Activated CD8-positive, alpha-beta T cell treated with anti-CD3 and anti-CD28 coated beads, Interleukin-2, amount 10 ng/mL, durations not matched to agents 7 days and 5 days (primary cell): ENCODE measurements at places on chromosomes 4 and X. TPM values are rescaled to one million over a fixed set of nuclear protein-coding genes. Genes with fewer than 3 reads are reported as not detected.

TMEM31 gene
- total RNA-seq: not detected

HSD17B13 gene
- 0.16 TPM for total RNA-seq

PABPC5 gene
- total RNA-seq: not detected

FAT4 gene
- not detected for total RNA-seq

FGFR3 gene
- 0.37 TPM for total RNA-seq

IQCM gene
- not detected for total RNA-seq

MAGED4B gene
- total RNA-seq: 3.1 TPM

LRRC66 gene
- total RNA-seq: 0.13 TPM

STARD8 gene
- 0.55 TPM for total RNA-seq

KIAA1210 gene
- total RNA-seq: not detected

- no peak for DNase-seq
- peaks cover 24% of the 10 kb centered on the region for H3K4me1 ChIP-seq
- peaks cover 1% of the 10 kb centered on the region for H3K36me3 ChIP-seq
- H3K27ac ChIP-seq: peak overlapping the region; percentile 37
These were observed 41.1 kb downstream of the PPP3CA start for GRCh38 chr4:101306225-101306624.

DNA sequence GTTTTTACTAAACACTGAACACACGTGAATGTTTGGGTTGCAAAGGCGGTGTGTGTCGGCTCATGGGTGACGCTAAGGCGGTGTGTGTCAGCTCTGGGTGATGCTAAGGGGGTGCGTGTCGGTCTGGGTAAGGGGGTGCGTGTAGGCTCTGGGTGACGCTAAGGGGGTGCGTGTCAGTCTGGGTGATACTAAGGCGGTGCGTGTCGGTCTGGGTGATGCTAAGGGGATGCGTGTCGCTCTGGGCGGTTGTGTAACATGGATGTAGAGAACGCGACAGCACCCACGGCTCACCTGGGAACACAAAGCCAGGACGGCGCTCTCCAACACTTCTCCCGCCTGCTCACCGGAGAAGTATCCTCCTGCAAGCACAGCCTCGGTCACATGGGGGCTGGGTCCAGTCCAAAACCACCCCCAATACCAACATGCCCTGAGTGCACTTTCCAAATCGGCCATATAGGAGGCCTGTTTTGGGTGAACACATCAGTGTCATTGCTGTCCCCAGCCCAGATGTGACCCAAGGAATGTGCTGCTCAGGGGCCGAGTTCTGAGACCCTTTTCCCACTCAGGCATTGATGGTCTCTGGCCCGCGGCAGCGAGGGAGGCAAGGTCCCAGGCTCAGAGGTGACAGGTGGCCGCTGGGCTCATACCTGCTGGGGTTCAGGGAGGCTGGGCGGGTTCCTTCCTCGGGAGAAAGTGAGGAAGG is 67.1 kb downstream of the ACOX3 start:
- H3K4me1 ChIP-seq: no peaks in the 10 kb centered on the region
- no peak overlapping the region for H3K4me3 ChIP-seq
- no peak overlapping the region for H3K27ac ChIP-seq

DNA sequence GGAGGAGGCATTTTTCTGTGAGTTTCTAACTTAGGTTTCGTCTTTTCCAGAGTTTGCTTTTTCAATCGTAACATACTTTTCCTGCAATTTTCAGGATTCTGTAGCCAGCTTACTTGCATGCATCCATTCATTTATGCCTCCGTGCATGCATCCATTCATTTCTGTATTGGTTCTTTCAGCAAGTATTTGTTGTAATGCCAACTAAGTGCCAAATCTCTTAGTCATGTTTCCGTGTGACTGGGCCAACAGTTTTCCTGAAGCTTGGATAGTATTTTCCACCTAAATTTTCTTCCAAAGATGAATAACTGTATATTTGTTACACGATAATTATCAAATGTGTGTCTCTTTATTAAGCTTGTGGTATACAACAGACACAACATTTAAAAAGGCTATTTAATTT is 41.5 kb downstream of the CBLL2 start:
- H3K4me1 ChIP-seq: no peaks in the 10 kb centered on the region

- no peaks in the 10 kb centered on the region for H3K4me1 ChIP-seq
- no peak overlapping the region for H3K4me3 ChIP-seq
- H3K36me3 ChIP-seq: no peaks in the 10 kb centered on the region
- H3K27ac ChIP-seq: no peak overlapping the region
- peaks cover 4% of the 10 kb centered on the region for H3K27me3 ChIP-seq
- no peak for DNase-seq
These were observed 20.5 kb upstream of the GPR78 start for GRCh38 chr4:8559524-8560264.

- no peak for DNase-seq
- no peaks in the 10 kb centered on the region for H3K4me1 ChIP-seq
- no peaks in the 10 kb centered on the region for H3K27me3 ChIP-seq
- no peak overlapping the region for H3K4me3 ChIP-seq
These were observed 211.9 kb downstream of the AFAP1 start for GRCh38 chr4:7727749-7728148.

GRCh38 chr4:148235809-148236208 is 206.4 kb downstream of the NR3C2 start:
- H3K4me3 ChIP-seq: no peak overlapping the region
- no peak overlapping the region for H3K27ac ChIP-seq
- no peaks in the 10 kb centered on the region for H3K27me3 ChIP-seq
- H3K4me1 ChIP-seq: peaks cover 6% of the 10 kb centered on the region
- DNase-seq: no peak

DNA sequence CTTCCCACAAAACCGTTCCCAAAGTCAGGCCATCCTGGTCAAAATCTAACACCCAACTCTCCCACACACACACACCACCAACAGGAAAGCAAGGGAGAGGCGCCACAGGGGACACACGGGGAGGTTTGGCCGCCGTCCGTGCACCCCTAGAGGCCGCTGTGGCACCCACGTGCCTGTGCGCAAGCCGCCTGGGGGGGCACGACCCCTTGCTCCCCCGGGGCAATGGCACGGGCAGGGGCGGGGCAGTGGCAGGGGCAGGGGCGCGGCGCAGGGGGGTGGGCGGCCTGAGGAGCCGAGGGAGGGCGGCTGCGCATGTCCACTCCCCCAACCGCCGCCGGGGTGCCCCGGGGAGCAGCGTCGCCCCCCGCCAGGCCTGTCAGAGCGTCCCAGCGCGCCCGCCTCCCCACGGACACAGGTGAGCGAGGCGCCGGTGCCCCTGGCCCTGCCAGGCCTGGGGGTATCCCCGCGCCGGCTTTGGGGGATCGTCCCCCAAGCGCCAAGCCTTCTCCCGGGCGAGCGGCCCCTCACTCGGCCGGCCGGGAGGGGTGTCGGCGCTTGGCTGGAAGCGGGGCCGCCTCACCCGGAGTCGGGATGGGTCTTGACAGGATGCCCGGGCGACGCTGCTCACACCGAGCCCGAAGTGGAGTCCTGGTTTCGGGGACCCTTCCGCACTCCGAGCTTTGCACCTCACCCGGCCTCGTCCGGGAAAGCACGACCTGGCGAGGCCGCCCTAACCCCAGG is at the start of gene ERAS:
Gene ERAS (plus strand): TSS at position 379 of the 741 bp plus-strand sequence. CDS start 2,611 bp downstream, outside the sequence.
- peaks cover 10% of the 10 kb centered on the region for H3K36me3 ChIP-seq
- DNase-seq: no peak
- H3K27ac ChIP-seq: no peak within 1 kb of the TSS
- H3K27me3 ChIP-seq: peaks cover 25% of the 10 kb centered on the region
- no peak within 1 kb of the TSS for H3K4me3 ChIP-seq

DNA sequence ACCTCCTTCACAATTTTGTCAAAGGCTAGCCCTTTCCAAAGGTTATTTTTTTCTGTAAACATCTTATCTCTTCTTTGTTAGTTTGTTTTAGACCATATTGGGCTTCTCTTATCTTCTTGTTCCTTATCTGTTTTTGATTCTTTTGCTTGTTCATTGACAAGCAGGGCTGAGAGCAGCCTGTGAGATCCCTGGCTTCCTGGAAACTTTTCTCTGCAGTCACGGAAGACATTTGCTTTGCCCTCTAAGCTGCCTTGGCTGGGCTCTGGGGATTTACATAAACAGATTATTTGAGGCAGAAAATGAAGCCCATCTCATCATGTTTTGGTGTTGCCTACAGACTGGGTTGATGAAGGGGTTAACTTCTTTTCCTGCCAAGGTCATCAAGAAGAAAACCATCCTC is 157.4 kb upstream of the AMOT start:
- no peak overlapping the region for H3K4me3 ChIP-seq
- H3K36me3 ChIP-seq: no peaks in the 10 kb centered on the region
- DNase-seq: no peak
- H3K4me1 ChIP-seq: no peaks in the 10 kb centered on the region
- no peaks in the 10 kb centered on the region for H3K27me3 ChIP-seq

GRCh38 chr4:110250023-110250387 is 51.6 kb upstream of the ELOVL6 start:
- no peaks in the 10 kb centered on the region for H3K36me3 ChIP-seq
- no peak for DNase-seq
- no peaks in the 10 kb centered on the region for H3K4me1 ChIP-seq
- H3K27ac ChIP-seq: no peak overlapping the region
- no peak overlapping the region for H3K4me3 ChIP-seq

DNA sequence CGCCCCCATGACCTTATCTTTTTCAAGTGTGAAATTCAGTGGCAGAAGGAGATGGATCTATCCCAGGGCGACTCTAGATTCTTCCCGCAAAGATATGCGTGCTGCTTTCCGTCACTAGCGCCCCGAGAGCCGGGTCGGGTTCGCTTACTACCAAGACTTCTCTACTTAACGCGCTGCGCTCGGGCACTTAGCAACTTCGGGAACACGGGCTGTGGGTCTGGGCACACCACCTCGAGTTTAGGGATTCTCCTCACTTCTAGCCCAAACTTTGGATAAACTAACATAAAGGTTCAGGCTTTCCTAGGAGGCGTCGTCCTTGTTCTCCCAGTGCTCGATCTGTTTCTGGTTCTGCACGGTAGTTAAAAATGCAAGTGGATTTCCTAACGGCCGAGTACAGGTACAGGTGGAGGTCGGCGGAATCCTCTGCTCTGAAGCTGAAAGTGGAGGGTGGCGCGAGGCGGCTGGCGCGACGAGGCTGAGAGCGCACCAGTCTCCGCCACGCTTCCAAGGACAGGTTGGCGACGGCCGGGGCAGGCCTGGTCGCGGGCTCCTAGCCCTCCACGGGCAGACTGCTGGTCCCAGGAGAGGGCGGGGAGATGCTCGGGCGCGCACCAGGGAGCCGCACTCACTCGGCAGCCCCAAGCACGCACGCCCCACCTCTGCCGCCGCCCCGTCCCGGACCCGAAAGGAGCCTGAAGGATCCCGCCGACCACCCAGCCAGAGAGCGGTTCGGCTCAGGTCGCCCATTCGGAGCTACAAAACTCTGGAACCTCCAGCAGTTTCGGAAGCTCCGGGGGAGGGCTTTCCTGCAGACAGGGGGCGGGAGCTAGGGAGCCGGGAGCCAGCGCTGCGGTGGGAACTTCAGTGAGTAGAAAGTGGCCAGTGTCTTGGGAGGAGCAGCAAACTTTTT is 100.8 kb upstream of the TENM3 start:
- no peak overlapping the region for H3K4me3 ChIP-seq
- H3K4me1 ChIP-seq: peaks cover 14% of the 10 kb centered on the region
- peaks cover 59% of the 10 kb centered on the region for H3K27me3 ChIP-seq
- no peak overlapping the region for H3K27ac ChIP-seq

- no peaks in the 10 kb centered on the region for H3K27me3 ChIP-seq
- no peak overlapping the region for H3K4me3 ChIP-seq
- H3K36me3 ChIP-seq: no peaks in the 10 kb centered on the region
- DNase-seq: no peak
These were observed 94.1 kb upstream of the GALNT7 start for GRCh38 chr4:173074501-173074946.

GRCh38 chr4:145945431-145946155 is 7.0 kb upstream of the ZNF827 start:
- no peaks in the 10 kb centered on the region for H3K4me1 ChIP-seq
- DNase-seq: no peak
- no peaks in the 10 kb centered on the region for H3K36me3 ChIP-seq

GRCh38 chr4:75484190-75484589 is 30.0 kb downstream of the RCHY1 start:
- H3K27me3 ChIP-seq: no peaks in the 10 kb centered on the region
- H3K36me3 ChIP-seq: peaks cover 44% of the 10 kb centered on the region
- DNase-seq: no peak
- H3K4me3 ChIP-seq: no peak overlapping the region

DNA sequence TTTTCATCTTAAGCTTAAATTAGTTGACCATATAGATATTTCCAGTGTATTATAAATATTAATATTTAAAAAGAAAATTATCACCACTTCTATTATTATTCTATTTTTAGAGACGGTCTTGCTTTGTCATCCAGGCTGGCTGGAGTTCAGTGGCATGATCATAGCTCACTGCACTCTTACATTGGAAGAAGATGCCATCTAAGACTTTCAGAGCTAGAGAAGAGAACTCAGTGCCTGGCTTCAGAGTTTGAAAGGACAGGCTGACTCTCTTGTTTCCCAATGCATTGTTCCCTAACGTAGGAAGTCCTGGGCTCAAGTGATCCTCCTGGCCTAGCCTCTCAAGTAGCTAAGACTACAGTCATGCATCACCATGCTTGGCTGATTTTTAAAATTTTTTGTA is 75.9 kb downstream of the FIP1L1 start:
- no peak for DNase-seq
- H3K4me3 ChIP-seq: no peak overlapping the region
- H3K27ac ChIP-seq: no peak overlapping the region
- peaks cover 5% of the 10 kb centered on the region for H3K4me1 ChIP-seq

GRCh38 chr4:113300471-113300928 is 251.0 kb downstream of the ANK2 start:
- H3K4me3 ChIP-seq: no peak overlapping the region
- H3K36me3 ChIP-seq: no peaks in the 10 kb centered on the region
- H3K27me3 ChIP-seq: peaks cover 14% of the 10 kb centered on the region
- no peak overlapping the region for H3K27ac ChIP-seq
- no peak for DNase-seq

DNA sequence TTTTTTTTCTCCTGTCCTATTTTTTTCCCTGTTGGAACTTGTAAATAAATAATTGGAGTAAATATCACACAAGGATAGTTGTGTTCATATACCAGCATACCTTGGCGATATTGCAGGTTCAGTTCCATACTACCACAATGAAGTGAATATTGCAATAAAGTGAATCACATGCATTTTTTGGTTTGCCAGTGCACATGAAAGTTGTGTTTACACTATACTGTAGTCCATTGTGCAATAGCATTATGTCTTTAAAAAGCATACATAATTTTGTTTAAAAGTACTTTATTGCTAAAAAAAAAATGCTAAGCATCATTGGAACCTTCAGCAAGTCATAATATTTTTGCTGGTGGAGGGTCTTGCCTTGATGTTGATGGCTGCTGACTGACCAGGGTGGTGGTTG is 88.6 kb downstream of the GSTCD start:
- H3K27me3 ChIP-seq: no peaks in the 10 kb centered on the region
- H3K4me3 ChIP-seq: no peak overlapping the region
- no peak for DNase-seq
- peaks cover 2% of the 10 kb centered on the region for H3K36me3 ChIP-seq
- H3K4me1 ChIP-seq: no peaks in the 10 kb centered on the region

GRCh38 chr4:129314781-129315180 is 218.8 kb downstream of the C4orf33 start:
- no peak for DNase-seq
- H3K4me1 ChIP-seq: no peaks in the 10 kb centered on the region
- H3K27ac ChIP-seq: no peak overlapping the region
- no peaks in the 10 kb centered on the region for H3K27me3 ChIP-seq
- H3K36me3 ChIP-seq: no peaks in the 10 kb centered on the region

- H3K4me1 ChIP-seq: no peaks in the 10 kb centered on the region
- no peak overlapping the region for H3K27ac ChIP-seq
- no peaks in the 10 kb centered on the region for H3K27me3 ChIP-seq
- no peak overlapping the region for H3K4me3 ChIP-seq
These were observed 77.4 kb upstream of the CPEB2 start for GRCh38 chr4:14924812-14925344.
